Stimulated activated CD8-positive, alpha-beta memory T cell treated with anti-CD3 and anti-CD28 coated beads, Interleukin-15, amount 100 ng/mL, for 24 hours (primary cell): ENCODE measurements at places on chromosomes 11 and 22.
A peak's percentile ranks its signal among the peaks of the same experiment; 100 is the strongest.

DNA sequence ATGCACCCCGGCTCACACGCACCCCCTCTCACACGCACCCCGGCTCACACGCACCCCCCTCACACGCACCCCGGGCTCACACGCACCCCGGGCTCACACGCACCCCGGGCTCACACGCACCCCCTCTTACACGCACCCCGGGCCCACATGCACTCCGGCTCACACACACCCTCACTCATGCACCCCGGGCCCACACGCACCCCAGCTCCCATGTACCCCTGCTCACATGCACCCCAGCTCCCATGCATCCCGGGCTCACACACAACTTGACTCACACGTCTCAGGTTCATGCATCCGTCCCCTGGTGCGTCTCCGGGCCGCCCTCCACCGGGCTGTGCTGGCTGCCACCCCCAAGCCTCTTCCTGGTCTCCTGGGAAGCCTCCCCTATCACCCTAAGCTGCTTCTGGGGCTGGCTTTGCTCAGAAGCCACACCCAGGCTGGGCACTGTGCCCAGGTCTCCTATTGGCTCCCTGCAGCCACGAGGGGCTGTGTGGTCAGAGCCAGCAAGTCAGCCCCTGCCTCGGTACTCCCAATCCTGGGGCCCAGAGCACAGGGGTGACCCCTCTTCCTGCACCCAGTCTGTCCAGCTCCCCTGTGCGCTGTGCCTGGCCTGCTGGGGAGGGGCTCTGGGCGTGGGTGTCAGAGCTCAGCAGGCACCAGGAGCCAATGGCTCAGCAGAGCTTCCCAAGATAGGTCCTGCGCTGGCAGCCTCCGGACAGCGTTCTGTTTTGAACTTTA is 16.9 kb downstream of the TSPAN4 start:
- no peak for DNase-seq

DNA sequence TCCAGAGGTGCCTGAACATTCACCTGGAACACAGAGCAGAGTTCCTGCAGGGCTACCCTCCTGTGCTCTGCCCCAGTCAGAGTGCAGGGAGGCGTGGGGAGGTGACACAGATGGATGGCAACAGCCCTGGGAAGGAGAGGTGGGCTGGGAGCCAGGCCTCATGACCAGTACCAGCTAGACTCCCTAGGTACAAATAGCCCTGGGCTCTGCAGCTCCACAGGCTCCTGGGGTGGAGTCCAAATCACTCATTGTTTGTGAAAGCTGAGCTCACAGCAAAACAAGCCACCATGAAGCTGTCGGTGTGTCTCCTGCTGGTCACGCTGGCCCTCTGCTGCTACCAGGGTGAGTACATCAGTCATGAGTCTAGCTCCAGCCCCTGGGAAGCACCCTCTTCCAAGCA is at the start of gene SCGB1D2:
Gene SCGB1D2, plus strand, starts transcription at position 219 of the 400 bp plus-strand sequence. Its CDS starts 69 bp downstream, at position 288.
- DNase-seq = no peak

DNA sequence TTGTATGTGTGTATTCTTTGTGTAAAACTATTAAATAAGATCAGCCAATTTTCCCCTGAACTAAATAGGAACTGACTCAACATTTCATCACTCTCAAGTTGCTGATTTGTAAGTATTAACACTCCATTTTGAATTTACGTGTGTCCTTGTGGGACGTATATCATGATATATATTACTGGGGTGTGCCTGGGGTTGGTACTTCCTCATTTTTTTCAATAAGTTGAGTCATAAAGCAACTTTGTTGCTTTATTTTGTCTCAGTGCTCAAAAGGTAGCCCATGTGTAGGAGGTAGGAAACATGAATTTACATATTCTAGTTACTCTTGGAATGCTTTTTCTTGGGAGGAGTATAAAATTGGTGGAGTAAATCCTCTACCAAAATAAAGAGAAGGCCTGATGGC is 193.9 kb upstream of the RAG2 start:
- no peak for DNase-seq

GRCh38 chr11:41980741-41981140 is 521.3 kb upstream of the LRRC4C start:
- DNase-seq = no peak

- no peak for DNase-seq
These were observed 278.0 kb upstream of the PLET1 start for GRCh38 chr11:112538534-112539280.

GRCh38 chr11:119580081-119580480 is 148.9 kb downstream of the NECTIN1 start:
- no peak for DNase-seq

DNA sequence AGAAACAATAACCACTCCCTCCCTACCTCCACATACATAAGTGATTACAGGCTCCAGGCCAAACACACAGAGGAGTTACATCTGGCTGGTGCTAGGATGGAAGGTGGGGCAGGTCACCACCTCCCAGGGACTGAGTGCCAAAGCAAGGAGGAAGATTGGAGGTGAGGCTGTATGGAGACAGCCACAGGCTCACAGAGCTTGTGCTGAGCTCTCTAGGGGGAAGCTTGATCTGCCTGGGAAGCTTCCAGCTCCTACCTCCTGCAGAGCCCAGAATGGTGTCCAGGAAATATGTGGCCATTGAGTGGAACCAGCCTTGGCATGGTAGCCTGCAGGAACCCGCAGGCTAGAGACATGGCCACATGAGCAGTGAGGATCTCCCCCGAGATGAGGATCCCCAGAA is 3.6 kb upstream of the MED15 start:
- no peak for DNase-seq

DNA sequence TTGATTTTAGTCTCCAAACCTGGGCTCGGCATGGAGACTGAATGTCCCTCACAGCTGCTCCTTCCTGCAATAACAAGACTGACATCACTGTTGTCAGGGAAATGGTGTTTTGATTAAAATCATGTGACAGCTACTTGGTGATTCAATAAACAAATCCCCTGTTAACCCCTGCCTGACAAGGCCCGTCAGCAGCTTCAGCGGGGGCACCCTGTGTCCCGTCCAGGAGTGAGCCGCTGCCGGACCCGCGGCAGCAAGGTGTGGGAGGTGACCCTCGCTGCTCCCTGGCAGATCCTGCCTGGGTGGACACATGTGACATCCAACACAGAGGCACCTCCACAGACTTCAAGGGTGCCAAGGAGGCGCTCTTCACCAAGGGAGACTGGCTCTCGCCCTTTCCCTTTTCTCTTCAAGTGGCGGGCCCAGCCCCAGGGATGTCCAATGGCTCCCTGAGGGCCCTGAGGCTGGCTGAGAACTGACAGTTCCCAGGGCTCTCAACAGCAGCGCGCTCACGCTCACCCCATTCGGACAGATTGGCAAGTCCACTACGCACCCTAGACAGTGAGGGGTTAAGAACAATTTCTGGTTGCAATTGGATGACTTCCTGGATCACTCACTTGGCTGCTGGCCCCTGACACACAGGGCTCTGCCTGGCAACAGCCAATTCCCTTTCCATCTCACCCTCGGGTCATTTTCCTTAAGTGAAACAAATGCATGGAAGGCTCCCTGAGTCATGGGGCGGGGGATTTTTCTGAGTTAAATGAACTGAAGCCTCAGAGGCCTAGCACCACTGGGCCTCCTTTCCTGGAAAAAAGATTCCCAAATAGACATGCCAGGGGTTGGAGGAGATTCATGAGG is 30.7 kb downstream of the PPP2R1B start:
- DNase-seq = no peak

GRCh38 chr11:58739725-58740430 is 8.1 kb upstream of the GLYAT start:
- no peak for DNase-seq

DNA sequence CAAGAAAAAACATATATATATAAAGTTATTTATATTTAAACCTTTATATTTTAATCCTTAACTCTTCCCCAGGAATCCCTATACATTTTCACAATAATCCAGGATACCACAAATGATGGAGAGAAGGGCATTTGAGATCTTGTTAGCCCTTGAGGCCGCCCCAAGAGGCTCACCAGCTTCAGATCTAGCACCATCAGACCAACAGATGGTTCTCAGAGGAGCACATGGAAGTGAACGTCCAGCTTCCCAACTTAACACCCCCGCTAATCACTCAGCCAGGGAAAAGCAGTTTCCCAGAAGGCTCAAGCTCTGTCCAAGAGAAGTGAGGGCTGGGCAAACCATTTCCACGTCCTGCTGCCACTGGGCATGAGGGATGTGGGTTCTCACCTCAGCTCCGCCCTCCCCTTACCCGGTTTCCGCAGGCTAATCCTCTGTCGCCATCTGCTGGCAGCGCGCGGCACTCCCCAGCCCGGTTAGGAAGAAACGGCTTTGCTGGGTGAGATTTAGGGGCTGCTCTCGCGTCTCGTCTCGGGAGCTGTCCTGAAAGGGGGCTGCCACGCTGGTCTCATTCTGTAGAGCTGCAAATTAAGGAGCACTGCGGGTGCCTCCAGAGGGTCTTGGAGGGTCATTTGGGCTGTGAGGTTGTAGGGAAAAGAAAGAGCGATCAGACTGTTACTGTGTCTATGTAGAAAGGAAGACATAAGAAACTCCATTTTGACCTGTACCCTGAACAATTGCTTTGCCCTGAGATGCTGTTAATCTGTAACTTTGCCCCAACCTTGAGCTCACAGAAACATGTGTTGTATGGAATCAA is 6.8 kb upstream of the FAM111A start:
- DNase-seq = peak; percentile 84

- no peak for DNase-seq
These were observed 17.2 kb downstream of the CLDN25 start for GRCh38 chr11:113796663-113797259.

- no peak for DNase-seq
These were observed 294.1 kb upstream of the LARGE1 start for GRCh38 chr22:34214372-34214771.

GRCh38 chr11:19573666-19574065 is 139.0 kb upstream of the NAV2 start:
- no peak for DNase-seq

DNA sequence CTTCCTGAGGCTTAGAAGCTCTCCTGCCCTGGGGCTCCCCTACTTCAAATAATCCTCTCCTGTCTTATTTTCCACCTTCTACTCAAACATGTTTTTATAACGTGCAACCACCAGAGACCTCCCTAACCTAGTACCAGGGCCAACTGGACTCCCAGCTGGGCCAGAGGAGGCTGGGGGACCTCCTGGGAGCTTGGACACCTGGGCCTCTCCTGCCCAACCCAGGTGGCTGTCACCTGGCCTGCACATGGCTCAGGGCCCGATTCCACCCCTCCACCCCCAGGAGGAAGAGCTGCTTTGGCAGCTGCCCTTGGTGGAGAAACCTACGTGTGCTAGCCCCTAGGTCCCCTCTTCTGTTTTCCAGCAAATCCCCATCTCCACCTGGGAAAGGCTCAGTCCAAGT is 105.2 kb downstream of the ABTB2 start:
- DNase-seq = no peak

DNA sequence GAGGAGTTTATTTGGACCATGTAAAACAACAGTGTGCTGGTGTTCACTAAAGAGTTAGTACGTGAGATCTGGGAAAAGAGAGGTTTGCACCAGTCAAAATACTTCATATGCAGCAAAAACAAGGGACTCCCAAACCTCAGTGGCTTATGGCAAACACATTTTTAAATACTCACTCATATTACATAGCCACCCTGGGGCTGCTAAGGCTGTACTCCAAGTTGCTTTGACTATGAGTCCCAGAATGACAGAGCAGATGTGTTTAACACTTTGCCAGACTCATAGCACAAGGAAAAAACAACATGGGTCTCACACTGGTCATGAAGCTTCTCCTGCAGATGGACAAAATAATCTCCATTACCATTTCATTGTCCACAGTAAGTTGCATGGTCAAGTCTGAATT is 202.8 kb upstream of the GRIA4 start:
- DNase-seq = no peak

DNA sequence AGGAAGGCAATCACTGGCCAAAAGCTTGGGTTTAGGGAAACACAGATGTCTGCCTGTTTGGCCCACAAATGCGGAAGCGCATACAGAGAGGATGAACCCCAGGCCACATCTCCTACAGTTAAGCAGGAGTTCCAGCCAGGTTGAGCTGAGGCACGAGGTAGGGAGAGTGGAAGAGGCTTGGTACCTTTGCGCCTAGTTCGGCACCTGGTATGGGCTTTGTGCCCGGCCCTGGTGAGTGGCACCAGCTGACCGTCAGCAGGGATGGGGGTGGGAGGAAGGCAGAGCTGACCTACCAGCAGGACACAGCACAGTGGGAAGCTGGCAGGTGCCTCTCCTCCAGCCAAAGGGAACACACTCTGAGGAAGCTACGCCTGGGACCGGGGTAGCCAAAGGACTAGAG is 57.6 kb downstream of the KCNC1 start:
- no peak for DNase-seq

DNA sequence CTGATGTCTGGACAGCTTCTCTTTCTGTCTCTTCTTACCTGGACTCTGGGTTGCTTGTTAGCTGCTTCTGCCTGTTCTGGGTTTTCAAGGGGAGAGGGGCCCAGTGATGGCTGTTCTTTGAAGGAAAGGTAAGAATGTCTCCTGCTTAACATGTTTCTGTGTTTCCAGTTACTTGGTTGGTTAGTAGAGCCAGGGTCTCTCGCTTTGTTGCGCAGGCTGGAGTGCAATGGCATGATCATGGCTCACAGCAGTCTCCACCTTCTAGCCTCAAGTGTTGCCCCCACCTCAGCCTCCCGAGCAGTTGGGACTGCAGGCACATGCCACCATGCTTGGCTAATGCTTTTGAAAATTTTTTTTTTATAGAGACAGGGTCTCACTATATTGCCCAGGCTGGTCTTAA is 126.6 kb downstream of the BCR start:
- DNase-seq = no peak

DNA sequence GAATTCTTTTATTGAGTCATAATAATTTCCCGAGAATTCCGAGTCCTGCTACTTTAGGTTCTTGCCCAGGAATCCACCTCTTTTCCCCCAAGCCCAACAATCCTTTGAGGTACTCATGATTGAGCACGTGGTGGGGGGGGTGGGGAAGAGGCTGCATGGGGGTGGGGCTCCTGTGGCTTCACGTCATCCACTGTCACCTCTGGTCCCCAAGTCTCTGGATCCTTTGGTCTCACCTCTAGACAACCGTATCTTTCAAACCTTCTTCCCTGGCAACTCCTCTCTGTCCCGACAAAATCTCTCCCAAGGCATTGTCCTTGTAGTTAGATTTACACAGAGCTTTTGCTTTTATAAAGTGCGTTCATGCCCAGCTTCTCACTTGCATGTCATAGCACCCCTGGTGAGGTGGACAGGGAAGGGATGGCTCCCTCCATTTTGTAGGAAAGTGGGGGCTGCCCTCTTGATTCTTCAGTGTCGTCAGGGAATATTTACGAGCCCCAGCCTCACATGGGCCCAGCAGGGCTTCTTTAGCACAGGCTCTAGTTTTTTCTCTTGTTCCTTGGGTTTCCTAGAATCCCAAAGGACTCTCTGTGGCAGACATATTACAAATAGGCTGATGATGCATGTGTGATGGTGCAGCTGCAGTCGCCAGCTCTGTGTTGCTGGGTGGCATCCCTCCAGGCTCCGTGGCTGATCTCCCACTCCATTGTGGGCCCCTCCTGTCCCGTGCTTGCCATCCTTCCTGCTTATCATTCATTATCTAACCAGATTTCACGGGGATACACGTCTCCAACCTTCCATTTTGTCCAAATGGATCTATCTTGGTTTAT is 8.4 kb downstream of the UCP3 start:
- DNase-seq = no peak

GRCh38 chr11:92692826-92693546 is 276.5 kb upstream of the MTNR1B start:
- no peak for DNase-seq

GRCh38 chr11:119316016-119316728 is 758 bp downstream of the MCAM start:
- no peak for DNase-seq

- DNase-seq = no peak
These were observed 56.7 kb upstream of the CLPB start for GRCh38 chr11:72491001-72491400.
